ENCODE measurements at places on chromosomes 2 and 18.
A peak's percentile ranks its signal among the peaks of the same experiment; 100 is the strongest.

DNA sequence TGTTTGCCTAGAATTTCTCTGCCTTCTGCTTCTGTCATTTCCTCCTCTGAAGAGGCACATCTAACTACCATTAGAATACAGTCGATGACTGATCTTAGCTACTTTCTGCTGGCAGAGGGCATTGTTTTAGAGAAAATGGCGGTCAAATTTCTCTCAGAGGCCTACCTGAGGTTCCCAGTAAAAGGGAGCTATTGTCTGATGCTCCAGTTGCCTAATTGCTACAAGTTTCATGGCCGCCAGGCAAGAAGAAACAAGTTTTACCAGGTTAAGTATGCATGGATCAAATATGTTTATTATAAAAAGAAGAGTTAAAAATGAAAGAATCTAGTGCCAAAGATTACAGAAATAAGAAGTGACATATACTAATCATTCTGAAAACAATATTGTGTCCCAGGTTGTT, 416.6 kb downstream of the DSC3 start:
- no peak for DNase-seq

DNA sequence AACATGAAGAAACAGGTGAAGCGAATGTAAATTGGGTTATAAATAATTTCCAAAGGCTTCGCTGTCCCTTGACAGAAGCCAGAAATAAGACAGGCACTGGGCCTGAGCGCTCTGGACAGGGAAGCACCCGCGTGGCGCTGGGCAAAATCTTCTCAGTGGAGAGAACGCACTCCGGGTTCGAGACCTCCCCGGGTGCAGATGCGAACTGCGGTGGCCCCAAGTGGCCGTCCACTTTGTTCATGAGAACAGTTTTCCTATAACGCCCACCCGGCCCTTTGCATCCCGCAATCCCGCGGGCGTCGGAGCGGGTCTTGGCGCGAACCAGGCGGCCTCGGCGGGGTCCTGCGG, 651 bp upstream of the DPYSL5 start:
- no peak for DNase-seq

- DNase-seq, result no peak
Measured at GRCh38 chr18:48163738-48164115, 233.3 kb upstream of the SMAD2 start.

DNA sequence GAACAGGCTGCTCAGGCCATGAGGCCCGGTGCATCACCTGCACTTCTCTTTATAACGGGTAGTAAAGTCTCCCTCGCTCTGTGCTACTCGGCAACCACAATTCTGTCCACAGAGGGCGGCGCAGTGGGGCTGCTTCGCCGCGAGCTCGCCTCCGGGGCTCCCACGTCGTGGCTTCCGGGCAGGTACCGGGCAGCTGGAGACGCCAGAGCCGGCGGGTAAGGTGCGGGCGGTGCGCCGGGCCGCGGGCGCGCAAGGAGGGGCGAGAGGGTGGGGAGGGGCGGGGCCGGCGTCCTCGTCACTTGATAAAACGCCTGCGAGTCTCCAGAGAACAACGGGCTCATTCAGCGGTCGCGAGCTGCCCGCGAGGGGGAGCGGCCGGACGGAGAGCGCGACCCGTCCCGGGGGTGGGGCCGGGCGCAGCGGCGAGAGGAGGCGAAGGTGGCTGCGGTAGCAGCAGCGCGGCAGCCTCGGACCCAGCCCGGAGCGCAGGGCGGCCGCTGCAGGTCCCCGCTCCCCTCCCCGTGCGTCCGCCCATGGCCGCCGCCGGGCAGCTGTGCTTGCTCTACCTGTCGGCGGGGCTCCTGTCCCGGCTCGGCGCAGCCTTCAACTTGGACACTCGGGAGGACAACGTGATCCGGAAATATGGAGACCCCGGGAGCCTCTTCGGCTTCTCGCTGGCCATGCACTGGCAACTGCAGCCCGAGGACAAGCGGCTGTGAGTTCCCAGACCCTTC, at the start of gene ITGA6:
Gene ITGA6 (plus strand): TSS at position 331 of the 734 bp plus-strand sequence.
- peak; percentile 78 for DNase-seq

- no peak for DNase-seq
Measured at GRCh38 chr2:82027921-82028615, 1723.5 kb upstream of the LRRTM1 start.

DNA sequence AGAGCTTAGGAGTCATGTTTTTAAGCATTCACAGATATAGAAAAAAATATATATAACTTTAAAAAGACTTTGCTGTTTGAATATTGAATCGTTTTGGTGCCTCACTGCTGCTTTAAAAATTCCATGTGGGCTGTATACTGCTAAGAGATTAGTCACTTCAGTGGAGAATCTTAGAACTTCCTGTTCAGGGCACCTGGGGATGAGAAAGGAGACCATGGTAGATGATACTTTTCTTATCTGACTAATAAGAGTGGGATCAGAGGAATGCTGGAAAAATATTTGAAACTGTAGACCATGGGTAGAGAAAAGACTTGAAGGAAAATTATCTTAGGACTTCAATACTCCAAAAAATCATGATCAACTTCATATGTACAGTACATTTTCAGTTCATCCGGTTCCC, 442.2 kb upstream of the SETBP1 start:
- DNase-seq, result no peak

DNA sequence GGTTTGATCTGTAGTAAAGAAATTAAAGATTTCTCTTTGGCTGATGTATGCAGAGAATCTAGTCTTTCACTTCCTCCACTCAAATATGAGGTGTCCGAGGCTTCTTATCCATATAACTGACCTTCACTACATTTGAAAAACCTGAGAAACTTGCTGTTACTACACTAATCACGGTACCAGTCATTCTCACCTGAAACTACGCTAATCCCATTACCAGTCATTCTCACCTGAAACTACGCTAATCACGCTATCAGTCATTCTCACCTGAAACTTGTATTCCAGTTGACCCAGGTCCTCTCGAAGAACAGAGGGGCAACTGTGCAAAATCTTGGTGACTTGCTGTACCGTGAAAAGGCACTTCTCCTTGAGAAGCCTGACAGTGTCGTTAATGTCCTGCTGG, 5.1 kb downstream of the MTERF4 start:
- no peak for DNase-seq

GRCh38 chr2:714005-714741, 37.0 kb upstream of the TMEM18 start:
- DNase-seq, result peak; percentile 57

- DNase-seq, result no peak
Measured at GRCh38 chr18:33356735-33357134, 83.8 kb downstream of the CCDC178 start.

- DNase-seq, result peak; percentile 59
Measured at GRCh38 chr2:140586379-140586778, 1544.4 kb downstream of the LRP1B start.

DNA sequence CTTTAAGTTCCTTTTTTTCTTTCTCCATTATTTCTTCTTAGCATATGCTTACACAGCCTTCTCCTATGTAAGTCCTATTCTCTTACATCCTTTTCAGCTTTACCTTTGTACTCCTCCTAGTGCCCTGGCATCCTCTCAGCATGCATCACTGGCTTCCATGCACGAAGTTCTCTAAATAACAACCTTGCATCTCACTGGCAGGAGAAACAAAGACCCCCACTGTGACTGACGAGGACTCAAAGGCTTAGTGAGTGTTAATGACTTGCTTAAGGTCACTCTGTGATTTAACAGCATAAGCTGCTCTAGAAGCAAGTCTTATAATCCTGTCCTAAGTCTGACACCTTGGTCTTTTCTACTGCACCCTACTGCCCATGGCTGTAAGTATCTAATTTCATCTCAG, 1236.0 kb upstream of the CELF4 start:
- no peak for DNase-seq

GRCh38 chr2:46229134-46230063, 67.8 kb upstream of the EPAS1 start:
- no peak for DNase-seq
